Activated CD4-positive, alpha-beta T cell treated with anti-CD3 and anti-CD28 coated beads, Interleukin-2, amount 50 U/mL, for 24 hours (primary cell): ENCODE measurements at places on chromosomes 6 and 20.

DNA sequence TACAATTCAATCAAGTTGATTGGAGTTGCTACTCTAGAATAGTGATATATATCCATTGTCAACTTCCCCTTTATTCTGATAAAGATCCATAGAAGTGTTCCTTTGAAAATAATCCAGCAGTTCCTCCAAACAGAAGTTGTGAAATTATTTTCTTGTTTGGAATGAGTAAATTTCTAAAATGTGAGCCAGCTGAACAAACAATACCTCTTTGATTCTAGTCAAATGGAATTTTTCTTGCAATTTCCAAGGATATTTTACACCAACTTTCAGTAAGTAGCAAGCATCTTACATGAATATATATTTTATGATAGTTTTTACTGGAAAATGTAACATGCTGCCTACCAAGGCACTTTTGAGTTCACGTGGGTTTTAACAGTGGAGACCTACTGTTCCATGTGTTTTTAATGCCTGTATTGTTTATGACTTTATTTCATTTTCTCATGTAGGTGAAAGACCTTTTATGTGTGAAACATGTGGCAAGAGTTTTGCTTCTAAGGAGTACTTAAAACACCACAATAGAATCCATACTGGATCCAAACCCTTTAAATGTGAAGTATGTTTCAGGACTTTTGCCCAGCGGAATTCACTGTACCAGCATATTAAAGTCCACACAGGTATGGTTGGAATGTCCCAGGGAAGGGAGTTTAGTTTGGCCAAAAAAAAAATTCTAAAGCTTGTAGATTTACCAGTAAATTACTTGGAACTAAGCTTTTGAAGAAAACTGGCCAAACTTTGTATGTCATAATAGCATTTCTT is 6.5 kb downstream of the GZF1 start:
- DNase-seq: no peak

DNA sequence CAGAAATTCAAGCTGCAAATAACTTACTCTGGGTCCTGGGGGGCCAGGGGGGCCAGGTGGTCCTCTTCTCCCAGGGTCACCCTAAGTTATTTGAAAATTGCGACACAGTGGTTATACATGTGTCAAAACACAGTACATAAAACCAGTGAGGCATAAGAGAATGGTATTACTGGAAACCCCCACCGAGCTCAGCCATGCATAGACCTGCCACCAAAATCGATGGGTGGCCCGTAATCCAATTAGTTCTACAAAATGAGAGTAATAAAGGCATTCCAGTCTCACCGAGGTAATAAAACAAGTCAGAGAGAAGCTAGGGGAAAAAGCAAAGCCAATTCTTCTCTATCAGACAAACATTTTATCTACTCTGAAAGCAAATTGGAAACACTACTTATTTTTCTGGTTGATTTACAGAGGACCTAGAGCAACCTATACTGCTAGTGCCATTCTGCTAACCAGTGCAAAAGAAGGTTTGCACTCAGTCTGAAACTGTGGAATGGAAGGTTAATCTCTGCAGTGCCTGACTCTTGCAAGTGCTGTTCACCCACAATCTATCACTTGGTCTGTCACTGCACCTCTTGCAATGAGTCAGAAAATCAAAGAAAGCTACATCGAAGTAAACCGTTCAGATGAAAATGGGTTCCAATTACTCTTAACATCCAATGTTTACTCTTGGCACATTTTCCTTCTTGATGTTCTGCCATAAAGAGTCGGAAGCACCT is 32.4 kb downstream of the COL9A1 start:
- no peak for DNase-seq

- no peak for DNase-seq
Observed at GRCh38 chr6:132675002-132675401, 16.0 kb upstream of the TAAR1 start.

- no peak for DNase-seq
Observed at GRCh38 chr6:41452763-41453162, 93.4 kb upstream of the FOXP4 start.

GRCh38 chr6:44217332-44218143 is 812 bp downstream of the MYMX start:
- no peak for DNase-seq

DNA sequence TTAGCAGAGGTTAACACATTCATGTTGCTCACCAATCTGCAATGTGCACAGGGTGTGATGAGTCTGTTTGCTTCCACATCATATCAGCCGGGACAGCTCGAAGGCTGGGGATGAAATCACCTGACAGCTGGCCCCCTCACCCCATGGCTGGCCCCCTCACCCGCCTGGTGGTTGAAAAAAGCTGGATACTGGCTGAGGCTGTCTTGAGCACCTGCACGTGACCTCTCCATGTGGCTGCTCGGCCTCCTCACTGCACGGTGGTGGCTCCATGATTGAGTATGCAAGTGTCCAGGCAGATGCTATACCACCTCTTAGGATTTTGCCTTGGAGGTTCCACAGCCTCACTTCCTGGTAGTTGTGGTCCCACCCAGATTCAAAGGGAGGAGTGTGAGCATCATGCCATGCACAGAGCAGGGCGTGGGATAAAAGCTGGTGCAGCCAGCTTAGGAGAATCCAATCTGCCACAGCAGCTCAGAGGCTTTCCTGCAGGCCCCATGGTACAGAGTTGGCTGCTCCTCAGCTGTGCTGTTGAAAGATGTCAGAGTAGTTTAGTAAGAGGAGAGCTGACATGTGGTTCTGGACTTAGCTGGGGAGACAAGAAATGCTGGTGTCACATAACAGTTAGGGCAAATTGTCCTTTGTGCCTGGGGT is 29.6 kb upstream of the SYNDIG1 start:
- no peak for DNase-seq

DNA sequence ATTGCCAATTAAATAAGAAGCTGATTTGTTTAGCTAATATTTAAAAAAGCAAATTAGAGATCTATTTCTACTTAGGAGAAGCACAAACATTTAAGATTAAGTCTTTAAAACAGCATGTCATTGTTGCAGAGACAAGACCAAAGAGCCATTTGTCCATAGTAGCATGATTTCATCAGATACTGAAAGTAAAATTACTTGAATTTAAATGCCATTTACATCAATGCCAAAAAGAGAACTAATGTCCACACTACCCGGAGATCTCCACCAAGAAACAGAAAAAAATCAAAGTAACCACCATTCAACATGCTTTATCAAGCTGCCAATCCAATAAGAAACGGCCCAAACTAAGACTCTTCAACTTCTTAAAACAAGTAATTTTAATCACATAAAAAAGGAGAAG is 15.7 kb downstream of the AURKA start:
- DNase-seq: no peak

DNA sequence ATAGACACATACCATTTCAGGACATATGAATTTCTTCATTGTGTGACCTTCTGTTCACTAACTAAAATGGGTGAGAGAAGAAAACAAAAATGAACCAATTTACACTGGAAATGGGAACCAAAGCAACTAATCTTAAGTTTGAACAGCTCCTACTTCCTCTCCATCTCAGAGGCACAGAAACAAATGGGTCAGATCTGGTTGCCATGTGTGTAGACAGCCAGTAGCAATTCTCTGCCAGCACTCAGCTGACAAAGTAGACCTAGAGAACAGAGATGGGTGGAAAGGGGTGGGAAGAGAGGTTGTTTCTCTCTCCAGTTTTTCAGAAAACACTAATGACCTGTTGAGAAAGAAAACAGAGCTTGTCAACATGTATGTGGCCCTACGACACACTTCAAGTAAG is 14.3 kb upstream of the POPDC3 start:
- no peak for DNase-seq

DNA sequence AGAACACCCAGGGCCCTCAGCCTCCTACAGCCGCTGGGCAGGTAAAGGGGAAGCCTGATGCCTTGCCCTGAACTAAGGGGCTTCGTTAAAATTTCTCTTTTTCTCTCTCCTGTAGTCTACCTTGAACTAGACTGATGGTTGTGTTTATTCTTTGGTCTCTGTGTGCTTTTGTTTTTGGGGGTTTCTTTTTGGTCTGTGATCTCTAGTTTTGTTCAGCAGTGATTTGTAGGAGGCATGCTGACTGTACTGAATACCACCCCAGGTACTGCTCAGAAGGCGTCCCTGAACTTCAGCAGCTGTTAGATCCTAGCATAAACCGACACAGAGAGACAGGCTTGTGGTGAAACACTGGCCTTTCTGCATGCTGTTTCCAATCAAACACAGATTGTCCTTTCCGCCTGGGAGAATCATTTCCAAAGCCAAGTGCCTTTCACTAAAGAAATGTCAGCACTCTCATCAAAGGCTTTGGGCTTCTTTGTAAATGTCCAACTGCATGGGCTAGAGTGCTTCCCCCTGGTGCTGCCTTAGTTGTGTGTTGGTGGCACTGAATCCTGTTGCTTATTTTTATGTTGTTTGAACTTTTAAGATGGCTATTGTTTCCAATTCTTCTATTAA is 364.7 kb upstream of the SASH1 start:
- DNase-seq: no peak

- DNase-seq: no peak
Observed at GRCh38 chr6:83867527-83868161, 8.2 kb downstream of the CYB5R4 start.

DNA sequence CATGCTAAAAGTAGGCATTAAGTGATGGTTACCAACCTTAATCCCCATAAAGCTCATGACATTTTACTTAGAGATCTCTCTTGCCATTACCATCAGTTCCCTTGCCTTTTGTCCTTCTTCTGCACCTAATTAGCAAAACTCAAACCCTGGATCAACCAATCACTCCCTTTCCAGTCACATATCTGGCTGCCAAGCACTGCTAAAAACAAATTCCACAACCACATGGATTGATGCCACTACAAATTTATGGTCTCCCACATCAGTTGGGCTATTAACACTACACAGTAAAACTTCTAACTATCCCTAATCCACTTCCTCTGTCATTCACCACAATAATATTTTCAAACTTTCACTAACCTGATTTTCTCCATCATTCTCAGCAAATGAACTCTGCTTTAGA is 54.3 kb upstream of the RNF146 start:
- DNase-seq: no peak

- no peak for DNase-seq
Observed at GRCh38 chr20:38229376-38230252, 30.9 kb downstream of the KIAA1755 start.

DNA sequence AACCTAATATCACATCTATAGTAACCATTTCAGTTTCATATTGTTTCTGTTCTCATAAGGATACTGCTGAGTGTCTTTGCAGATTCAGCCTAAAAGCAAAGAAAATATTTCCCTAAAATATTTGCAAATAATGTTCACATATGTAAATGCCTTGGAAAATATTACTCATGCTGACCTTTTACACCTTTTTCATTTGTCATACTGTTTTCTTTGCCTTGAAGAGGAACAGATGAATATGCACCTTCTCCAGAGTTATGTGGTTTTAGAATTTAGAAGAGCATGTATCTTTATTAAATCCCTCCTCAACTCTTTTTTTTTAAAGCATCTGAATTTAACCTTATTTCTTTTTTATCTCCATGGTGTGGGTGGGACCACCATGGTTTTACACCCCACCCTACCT is 32.5 kb downstream of the NDUFAF5 start:
- no peak for DNase-seq

GRCh38 chr6:71280701-71281100 is 7.9 kb upstream of the OGFRL1 start:
- DNase-seq: no peak

- DNase-seq: no peak
Observed at GRCh38 chr6:118023771-118024170, 116.7 kb downstream of the SLC35F1 start.

- DNase-seq: no peak
Observed at GRCh38 chr20:17014756-17015366, 212.0 kb upstream of the PCSK2 start.

- no peak for DNase-seq
Observed at GRCh38 chr6:11621119-11621518, 83.6 kb downstream of the TMEM170B start.

- DNase-seq: no peak
Observed at GRCh38 chr6:74656453-74656852, 549.4 kb downstream of the COL12A1 start.

- no peak for DNase-seq
Observed at GRCh38 chr6:123802351-123802696, 1.3 kb upstream of the NKAIN2 start.

GRCh38 chr6:63764318-63764916 is 128.8 kb downstream of the PHF3 start:
- peak; percentile 2 for DNase-seq

DNA sequence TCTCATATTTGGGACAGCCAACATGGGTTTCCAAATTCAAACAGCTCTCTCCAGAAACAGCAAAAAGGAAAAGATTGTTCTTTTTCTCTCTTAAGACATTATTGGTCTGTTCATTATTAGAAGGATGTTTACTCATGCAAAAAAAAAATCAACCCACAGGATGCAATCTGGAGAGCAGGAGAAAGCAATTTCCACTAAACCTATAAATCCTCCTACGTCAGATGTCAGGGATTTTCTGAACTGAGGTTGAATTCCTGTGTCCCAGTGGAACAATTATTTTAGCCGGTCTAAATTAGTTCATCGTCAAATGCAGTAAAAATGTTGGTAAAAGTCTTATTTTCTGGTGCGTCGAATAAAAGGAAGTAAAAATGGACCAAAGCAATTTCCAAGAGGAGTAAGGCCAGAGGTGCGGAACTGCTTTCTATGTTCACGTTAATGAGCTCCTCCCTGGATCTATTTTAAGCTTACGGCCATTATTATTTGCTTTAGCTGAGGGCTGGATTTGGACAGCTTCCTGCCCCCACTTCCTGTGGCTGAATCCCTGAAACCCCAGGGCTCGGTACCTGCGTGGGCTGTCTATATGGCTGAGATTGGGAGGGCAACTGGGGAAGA is at the start of gene GABRR1:
GABRR1 (minus strand) TSS at position 60 of the 612 bp plus-strand sequence; CDS start at position 24, 36 bp downstream.
- no peak for DNase-seq

GRCh38 chr6:83708970-83709747 is at the start of gene SNAP91:
TSS of gene SNAP91 (minus strand) at chr6:83709101. CDS start at chr6:83707927, 1,174 bp downstream.
- no peak for DNase-seq

DNA sequence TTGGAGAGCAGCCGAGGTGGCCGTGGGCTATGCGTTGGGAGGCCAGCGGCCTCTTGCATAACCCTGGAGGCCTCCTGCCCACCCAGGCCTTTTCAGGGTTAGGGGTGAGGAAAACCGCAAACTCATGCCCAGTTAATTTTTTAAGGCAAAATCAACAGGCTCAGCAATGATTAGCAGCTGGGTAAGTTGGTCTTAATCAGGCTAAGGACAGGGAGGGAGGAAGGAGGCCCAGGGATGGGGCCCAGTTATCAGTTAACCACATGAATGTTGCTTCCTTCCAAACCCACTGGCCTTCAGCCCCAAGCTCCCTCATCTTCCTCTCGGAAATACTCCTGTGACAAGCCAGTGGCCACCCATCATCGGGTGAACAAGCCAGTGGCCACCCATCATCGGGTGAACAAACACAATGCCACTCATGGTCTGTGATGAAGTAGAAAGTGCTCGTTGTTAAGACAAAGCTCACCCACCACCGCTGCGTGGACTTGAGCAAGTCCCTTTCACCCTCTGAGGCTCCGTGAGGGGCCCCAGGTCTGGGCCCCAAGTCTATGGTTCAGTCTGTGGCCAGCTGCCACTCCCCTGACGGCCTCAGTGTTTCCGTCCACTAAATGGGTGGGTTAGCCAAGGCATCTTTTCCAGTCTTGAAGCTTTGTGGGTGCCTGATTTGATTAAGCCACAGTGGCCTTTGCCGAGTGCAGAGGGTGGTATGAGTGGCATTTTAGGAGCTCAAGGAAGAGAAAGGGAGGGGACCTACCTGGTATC is 39.4 kb downstream of the HNF4A start:
- no peak for DNase-seq
